ENCODE measurements at places on chromosomes 4 and X. TPM values are rescaled to one million over a fixed set of nuclear protein-coding genes. Genes with fewer than 3 reads are reported as not detected.

- no peaks in the 10 kb centered on the region for H3K4me1 ChIP-seq
- H3K27ac ChIP-seq = no peak overlapping the region
- DNase-seq = no peak
- no peak overlapping the region for H3K4me3 ChIP-seq
Measured at GRCh38 chrX:19389227-19389845, 45.6 kb downstream of the PDHA1 start.

GRCh38 chr4:10781805-10782204 is 97.2 kb upstream of the CLNK start:
- no peak overlapping the region for H3K27ac ChIP-seq
- no peaks in the 10 kb centered on the region for H3K27me3 ChIP-seq
- DNase-seq = no peak
- H3K4me1 ChIP-seq = no peaks in the 10 kb centered on the region
- H3K4me3 ChIP-seq = no peak overlapping the region

DNA sequence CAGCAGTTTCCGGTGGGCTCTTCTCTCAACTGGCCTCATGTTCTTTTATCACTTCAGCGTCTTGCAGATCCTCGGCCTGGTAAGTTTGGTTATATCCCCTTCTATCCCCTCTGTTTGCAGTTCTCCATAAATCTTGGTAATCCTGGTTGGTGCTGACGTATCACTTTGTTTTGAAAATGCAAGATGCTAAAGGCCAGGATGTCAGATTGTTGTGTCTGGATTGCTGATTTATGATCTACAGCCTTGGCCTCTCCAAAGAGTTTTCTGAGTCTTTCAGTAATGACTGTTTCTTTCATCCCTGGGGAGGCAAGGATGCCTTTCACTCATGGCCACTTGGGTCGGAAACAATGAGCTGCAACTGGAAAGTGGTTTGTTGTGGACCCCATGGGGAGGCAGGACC is 146.4 kb downstream of the AMMECR1 start:
- no peak for DNase-seq
- H3K27me3 ChIP-seq = no peaks in the 10 kb centered on the region
- H3K36me3 ChIP-seq = peaks cover 6% of the 10 kb centered on the region
- no peak overlapping the region for H3K27ac ChIP-seq

GRCh38 chr4:5774416-5775036 is 63.5 kb downstream of the EVC start:
- H3K27ac ChIP-seq = no peak overlapping the region
- no peaks in the 10 kb centered on the region for H3K27me3 ChIP-seq
- DNase-seq = no peak
- no peaks in the 10 kb centered on the region for H3K36me3 ChIP-seq
- H3K4me3 ChIP-seq = no peak overlapping the region

DNA sequence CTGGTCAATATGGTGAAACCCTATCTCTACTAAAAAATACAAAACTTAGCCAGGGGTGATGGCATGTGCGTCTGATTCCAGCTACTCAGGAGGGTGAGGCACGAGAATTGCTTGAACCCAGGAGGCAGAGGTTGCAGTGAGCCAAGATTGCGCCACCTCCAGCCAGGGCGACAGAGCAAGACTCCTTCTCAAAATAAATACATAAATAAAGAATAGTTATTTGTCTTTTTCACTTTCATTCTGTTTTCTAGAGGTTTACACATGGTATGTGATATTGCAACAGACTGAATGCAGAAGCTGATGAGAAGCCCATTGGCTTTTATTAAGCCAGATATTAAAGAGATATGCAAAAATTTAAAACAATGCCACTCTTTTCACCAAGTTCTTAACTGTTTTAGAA is 8.2 kb downstream of the KLHL15 start:
- no peak for DNase-seq
- H3K36me3 ChIP-seq = peaks cover 27% of the 10 kb centered on the region
- no peak overlapping the region for H3K4me3 ChIP-seq
- no peaks in the 10 kb centered on the region for H3K27me3 ChIP-seq

DNA sequence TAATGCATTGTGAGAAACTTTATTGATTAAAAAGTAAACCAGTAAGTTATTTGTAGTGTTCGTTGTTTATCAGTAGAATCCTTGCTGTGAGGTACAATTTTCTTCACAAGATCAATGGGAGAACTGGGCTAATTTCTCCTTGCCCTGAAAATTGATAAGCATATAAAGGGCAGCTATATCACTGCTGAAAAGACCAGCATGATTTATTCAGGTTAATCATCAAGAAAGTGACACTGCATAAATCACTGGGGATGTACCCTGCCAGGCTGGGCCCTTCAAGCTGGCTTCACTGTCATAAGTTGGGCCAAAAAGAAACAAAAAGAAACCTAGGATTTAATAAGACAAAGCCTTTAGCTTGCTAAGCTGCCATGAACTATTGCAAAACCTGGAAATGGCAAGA is 746.7 kb downstream of the STPG2 start:
- no peaks in the 10 kb centered on the region for H3K27me3 ChIP-seq
- DNase-seq = no peak
- H3K36me3 ChIP-seq = no peaks in the 10 kb centered on the region
- no peak overlapping the region for H3K27ac ChIP-seq
- H3K4me1 ChIP-seq = no peaks in the 10 kb centered on the region

DNA sequence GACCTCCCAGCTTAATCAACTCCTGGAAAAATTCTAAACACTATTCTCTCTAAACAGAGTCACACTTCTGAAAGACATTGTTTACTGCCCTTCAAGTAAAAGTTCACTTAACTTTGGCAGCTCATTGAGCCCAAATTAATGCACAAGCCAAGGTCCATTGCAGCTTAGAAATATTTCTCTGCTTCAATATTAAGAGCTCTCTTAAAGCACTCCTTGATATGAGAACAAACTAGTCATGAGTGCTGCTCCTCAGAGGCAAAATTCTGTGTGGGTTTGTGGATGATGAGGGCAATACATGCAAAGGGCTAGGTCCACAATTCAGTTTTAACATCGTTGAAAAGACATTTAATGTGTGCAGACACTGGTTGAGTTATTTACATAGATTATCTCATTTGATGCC is 12.8 kb upstream of the FMR1 start:
- H3K27me3 ChIP-seq = no peaks in the 10 kb centered on the region
- no peak overlapping the region for H3K4me3 ChIP-seq
- peaks cover 4% of the 10 kb centered on the region for H3K36me3 ChIP-seq
- H3K27ac ChIP-seq = no peak overlapping the region
- DNase-seq = no peak
- H3K4me1 ChIP-seq = peaks cover 2% of the 10 kb centered on the region

GRCh38 chrX:45524805-45525204 is 324.1 kb upstream of the DIPK2B start:
- H3K27me3 ChIP-seq = no peaks in the 10 kb centered on the region
- no peak overlapping the region for H3K4me3 ChIP-seq
- no peaks in the 10 kb centered on the region for H3K36me3 ChIP-seq
- no peak overlapping the region for H3K27ac ChIP-seq
- H3K4me1 ChIP-seq = no peaks in the 10 kb centered on the region

GRCh38 chr4:5982156-5982973 is 35.9 kb downstream of the C4orf50 start:
- DNase-seq = no peak
- H3K27me3 ChIP-seq = peaks cover 35% of the 10 kb centered on the region
- no peak overlapping the region for H3K27ac ChIP-seq
- no peak overlapping the region for H3K4me3 ChIP-seq
- H3K4me1 ChIP-seq = no peaks in the 10 kb centered on the region
- peaks cover 5% of the 10 kb centered on the region for H3K36me3 ChIP-seq

PAGE5 gene
- not detected for total RNA-seq

- no peak overlapping the region for H3K4me3 ChIP-seq
- DNase-seq = no peak
- no peaks in the 10 kb centered on the region for H3K36me3 ChIP-seq
Measured at GRCh38 chr4:111807576-111807975, 337.7 kb upstream of the FAM241A start.

DNA sequence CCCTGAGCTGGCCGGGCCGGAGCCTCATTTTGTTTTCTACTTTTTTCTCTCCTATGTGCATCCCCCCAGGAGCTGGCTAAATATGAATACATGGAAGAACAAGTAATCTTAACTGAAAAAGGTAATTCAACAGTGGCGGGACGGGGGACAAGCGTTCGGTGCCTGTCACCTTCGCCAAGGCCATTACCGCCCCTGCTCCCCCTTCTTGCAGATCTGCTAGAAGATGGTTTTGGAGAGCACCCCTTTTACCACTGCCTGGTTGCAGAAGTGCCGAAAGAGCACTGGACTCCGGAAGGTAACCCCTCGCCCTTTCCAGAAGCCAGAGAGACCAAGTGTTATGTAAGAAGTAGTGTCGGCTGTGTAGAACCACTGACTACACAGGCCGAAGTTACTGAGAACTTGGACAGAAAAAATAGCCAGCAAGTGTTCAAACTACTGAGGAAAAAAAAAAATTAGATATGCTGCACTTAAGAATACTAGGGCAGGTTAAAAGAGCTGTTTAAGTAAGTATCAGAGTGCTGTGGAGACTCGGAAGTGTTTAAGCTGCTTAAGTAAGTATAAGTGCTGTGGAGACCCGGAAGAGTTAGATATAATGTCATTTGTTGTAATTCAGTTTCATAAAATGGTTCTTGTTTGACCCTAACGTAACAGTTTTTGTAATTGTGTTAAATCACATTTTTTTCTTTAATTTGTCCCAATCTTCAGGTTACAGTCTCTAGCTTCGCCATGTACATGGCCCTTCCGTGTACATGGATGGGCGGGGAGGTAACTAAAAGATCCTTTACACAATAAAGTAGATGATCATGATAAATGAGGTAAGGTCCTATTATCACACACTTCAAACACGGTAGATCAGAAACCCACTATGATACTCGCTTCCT is 856 bp downstream of the SAT1 start:
- H3K27me3 ChIP-seq = no peaks in the 10 kb centered on the region
- H3K27ac ChIP-seq = peak overlapping the region; percentile 97
- H3K4me3 ChIP-seq = peak overlapping the region; percentile 92
- peak; percentile 48 for DNase-seq

DNA sequence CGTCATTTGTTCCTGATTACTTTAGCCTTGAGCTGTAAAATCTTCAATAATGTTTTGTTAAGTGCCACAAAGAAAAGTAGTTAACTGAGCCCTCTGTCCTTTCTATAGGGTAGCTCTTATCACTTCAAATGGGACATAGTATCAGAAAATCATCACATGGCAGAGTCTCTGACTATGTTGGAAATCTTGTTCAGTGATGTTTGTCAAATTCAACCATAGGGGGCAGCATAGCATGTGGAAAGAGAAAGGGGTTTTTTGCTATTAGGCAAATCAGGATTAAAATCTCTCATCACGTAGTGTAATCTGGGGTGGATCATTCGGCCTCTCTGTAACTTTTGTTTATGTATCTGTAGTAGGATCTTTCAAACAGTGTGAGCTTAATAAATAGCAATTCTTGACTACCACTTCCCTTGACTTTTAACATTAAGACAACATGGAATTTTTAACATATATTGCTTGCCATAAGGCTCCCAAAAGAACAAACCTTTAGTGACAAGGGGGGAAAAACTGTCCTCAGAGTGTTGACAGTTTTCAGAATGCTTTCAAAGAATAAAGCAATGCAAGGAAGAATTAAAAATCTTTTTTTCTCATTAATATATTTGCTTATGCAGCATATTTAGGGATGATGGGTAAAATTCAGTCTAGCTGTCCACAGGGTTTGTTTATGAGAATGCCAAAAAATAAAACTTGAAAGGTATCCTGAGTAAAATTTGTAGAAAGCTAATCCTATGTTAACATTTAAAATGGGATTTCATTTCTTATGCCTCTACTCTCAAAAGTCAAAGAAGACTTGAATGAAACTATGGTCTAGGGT is 127.2 kb downstream of the FBXW7 start:
- DNase-seq = no peak
- H3K27me3 ChIP-seq = no peaks in the 10 kb centered on the region
- no peak overlapping the region for H3K4me3 ChIP-seq
- peaks cover 9% of the 10 kb centered on the region for H3K36me3 ChIP-seq

REELD1 gene
- total RNA-seq = not detected

DNA sequence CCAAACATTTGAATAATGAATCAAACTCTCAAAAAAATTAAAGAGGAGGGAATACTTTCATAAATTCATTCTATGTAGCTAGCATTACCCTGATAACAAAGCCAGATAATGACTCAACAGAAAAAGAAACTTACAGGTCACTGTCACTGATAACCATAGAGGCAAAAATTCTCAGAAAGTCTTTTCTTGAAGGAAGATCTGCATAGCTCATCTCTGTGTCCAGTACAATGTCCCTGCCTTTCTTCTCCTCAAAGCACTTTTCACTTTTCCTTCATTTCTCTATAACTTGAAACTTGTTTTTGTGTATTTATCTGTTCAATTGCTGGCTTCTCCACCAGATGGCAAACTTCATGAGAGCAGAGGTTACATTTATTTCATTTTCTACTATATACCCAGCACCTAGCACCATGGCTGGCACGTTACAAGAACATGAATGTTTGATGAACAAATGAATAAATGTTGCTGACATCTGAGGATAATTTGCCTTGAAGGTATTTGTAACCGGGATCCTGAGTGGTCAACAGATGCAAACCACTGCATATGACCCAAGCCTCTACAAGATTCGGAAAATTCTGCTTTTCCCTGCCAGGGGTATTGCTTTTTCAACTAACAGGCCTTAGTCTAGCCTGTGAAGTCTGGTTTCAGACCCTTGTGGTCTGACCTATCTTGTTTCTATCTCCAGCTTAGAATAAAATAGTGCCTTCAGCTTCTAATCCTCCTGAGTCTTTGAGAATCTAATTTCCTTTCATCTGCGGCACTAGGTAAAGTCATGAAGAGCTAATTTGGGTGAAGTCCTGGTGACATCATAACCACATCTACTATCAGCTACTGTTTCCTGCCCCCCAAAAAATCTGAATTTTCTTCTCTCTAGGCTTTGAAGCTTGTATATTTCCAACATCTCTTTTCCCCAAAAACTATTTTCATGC is 52.5 kb upstream of the ANTXR2 start:
- peaks cover 66% of the 10 kb centered on the region for H3K4me1 ChIP-seq
- H3K4me3 ChIP-seq = peak overlapping the region; percentile 33
- H3K27me3 ChIP-seq = no peaks in the 10 kb centered on the region

SMIM31 gene
- total RNA-seq = not detected

- peaks cover 12% of the 10 kb centered on the region for H3K36me3 ChIP-seq
- no peaks in the 10 kb centered on the region for H3K27me3 ChIP-seq
- H3K27ac ChIP-seq = peak overlapping the region; percentile 44
Measured at GRCh38 chr4:26822546-26822945, 38.1 kb upstream of the STIM2 start.

GRCh38 chr4:29079260-29079659 is 1640.9 kb upstream of the PCDH7 start:
- H3K36me3 ChIP-seq = no peaks in the 10 kb centered on the region
- DNase-seq = no peak
- no peaks in the 10 kb centered on the region for H3K4me1 ChIP-seq
- no peaks in the 10 kb centered on the region for H3K27me3 ChIP-seq
- no peak overlapping the region for H3K27ac ChIP-seq
- H3K4me3 ChIP-seq = no peak overlapping the region

- no peaks in the 10 kb centered on the region for H3K4me1 ChIP-seq
- no peak overlapping the region for H3K27ac ChIP-seq
- peaks cover 13% of the 10 kb centered on the region for H3K27me3 ChIP-seq
- H3K4me3 ChIP-seq = no peak overlapping the region
- no peaks in the 10 kb centered on the region for H3K36me3 ChIP-seq
- DNase-seq = no peak
Measured at GRCh38 chr4:183611210-183611830, 47.7 kb downstream of the RWDD4 start.

BTC gene
- not detected for total RNA-seq

GRCh38 chr4:26105815-26106699 is 192.0 kb downstream of the SMIM20 start:
- H3K4me3 ChIP-seq = no peak overlapping the region
- no peak overlapping the region for H3K27ac ChIP-seq
- H3K36me3 ChIP-seq = peaks cover 25% of the 10 kb centered on the region
- H3K27me3 ChIP-seq = peaks cover 7% of the 10 kb centered on the region
- no peak for DNase-seq
- H3K4me1 ChIP-seq = peaks cover 26% of the 10 kb centered on the region

POLN gene
- 5.6 TPM for total RNA-seq

UGT2A1 gene
- not detected for total RNA-seq

- H3K4me1 ChIP-seq = peaks cover 34% of the 10 kb centered on the region
- H3K36me3 ChIP-seq = peaks cover 5% of the 10 kb centered on the region
- DNase-seq = no peak
Measured at GRCh38 chr4:118683513-118683912, 1.7 kb upstream of the METTL14 start.
